Natural killer cell treated with Interleukin-12 subunit alpha and Interleukin-12 subunit beta and Interleukin-15 and Interleukin-18, amount 100 ng/mL, for 72 hours (primary cell): ENCODE measurements at places on chromosomes 5 and 9. TPM values are rescaled to one million over a fixed set of nuclear protein-coding genes. Genes with fewer than 3 reads are reported as not detected.

The TMEM215 gene
- total RNA-seq, result not detected

The MYMK gene
- total RNA-seq, result not detected

The SPINK6 gene
- not detected for total RNA-seq

The MTAP gene
- total RNA-seq, result 32.9 TPM

The SEMA6A gene
- not detected for total RNA-seq

The PHYHD1 gene
- total RNA-seq, result 0.24 TPM

The FAF2 gene
- 50.5 TPM for total RNA-seq

The CAVIN4 gene
- 0.48 TPM for total RNA-seq

The PCDHGB3 gene
- total RNA-seq, result 0.81 TPM

The PCDHGA6 gene
- 0.40 TPM for total RNA-seq

The ORM2 gene
- total RNA-seq, result not detected

The SLC6A18 gene
- not detected for total RNA-seq

The ELL2 gene
- 200 TPM for total RNA-seq

The ISOC1 gene
- 26.4 TPM for total RNA-seq

The OR1J4 gene
- total RNA-seq, result not detected

The ANKRD18A gene
- total RNA-seq, result not detected

The NPR2 gene
- total RNA-seq, result 5.0 TPM

The ERBIN gene
- total RNA-seq, result 61.2 TPM

The FOXD4L5 gene
- total RNA-seq, result 0.21 TPM

The ST8SIA4 gene
- 127 TPM for total RNA-seq

The SARDH gene
- total RNA-seq, result 0.36 TPM

The CDC20B gene
- total RNA-seq, result 0.31 TPM

The ARSB gene
- 15.4 TPM for total RNA-seq

The RPL7A gene
- 1,944 TPM for total RNA-seq

The SLC25A2 gene
- 0.67 TPM for total RNA-seq

The ZSWIM6 gene
- 7.8 TPM for total RNA-seq

The CENPP gene
- 38.8 TPM for total RNA-seq
